ENCODE measurements at places on chromosomes 2 and 18.

DNA sequence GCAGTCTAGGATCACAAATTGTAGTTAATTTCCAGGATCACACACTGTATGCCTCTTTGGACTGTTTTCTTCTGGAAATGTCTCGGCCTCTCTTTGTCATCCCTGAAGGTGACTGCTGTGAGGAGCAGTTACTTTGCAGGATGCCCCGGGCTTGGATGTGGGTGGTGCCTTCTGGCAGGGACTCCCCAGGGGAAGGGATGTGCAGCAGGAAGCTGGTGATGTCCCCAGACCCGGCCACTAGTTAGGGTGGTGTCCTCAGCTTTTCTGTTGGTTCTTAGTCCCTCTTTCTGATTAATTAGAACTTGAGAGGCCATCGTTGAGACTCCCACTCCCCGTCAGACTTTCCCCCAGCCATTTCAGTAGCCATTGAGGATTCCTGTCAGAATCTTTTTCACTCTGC lies 286.6 kb upstream of the HDAC4 start:
- no peak for DNase-seq

DNA sequence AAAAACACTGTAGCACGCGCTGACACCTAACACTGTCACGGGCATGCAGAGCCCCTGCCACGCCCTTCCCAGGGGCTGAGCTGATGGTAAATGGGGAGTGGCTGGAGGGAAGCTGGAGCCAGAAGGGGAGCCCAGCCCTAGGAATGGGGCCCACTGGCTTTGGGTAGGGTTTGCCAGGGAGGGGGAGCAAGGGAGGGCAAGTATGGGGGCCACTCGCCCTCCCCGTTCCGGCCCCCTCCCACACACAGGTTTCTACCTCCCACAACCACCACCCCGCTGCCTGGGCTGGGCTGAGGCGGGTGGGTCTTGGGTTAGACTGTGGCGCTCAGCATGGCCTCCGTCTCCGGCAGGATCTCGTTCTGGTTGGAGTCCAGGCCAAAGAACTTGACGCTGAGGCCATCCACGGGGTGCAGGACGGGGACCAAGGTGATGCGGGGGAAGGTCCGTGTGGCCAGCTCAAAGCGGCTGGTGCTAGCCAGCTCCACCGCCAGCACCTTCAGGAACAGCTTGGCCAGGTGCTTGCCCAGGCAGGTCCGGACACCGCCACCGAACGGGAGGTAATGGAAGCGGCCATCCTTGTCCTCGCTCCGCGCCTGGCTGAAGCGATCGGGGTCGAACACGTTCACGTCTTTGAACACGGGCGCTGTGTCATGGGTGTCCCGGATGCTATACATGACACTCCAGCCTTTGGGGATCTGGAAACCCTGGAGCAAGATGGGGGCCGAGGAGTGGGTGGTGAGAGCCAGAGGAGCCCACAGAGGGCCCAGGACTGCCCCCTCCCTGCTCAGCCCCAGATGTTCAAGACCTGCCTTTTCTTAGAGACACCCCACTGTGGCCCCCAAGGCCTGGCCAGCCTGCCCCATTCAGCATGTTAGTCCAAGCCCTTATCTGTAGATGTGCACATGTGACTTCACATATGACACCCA lies 15.5 kb downstream of the CYP26B1 start:
- DNase-seq = no peak

- no peak for DNase-seq
Measured at GRCh38 chr2:37798315-37799005, 126.6 kb upstream of the RMDN2 start.

DNA sequence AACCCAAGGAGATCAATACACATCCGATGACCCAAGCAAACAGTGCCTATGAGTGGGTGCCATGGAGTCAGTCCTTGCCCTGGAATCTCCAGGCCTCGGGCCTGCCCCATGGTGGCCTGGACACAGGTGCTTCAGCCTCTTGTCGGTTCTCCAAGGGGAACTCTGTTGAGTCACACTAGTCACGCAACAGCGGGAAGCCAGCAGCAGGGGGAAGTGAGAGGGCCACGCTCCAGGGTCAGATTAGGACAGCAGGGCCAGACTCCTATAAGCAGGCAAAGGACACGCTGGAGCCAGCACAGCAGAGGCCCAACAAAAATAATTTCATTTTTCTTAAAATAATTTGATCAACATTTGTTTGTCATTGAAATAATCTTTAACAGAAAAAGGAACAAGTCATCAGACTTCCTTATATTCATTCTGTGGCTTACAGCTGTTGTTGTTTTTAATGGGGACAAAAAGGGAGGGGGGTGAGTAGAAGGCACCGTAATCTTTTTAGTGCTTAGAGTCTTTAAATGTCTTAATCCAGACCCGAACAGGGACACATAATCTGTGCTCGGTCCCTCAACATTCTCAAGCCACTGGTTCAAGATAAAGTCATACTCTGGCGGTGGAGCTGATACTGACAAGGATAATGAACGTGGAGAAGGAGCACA lies 16.4 kb upstream of the ARMC9 start:
- DNase-seq = no peak

Data from activated CD4-positive, alpha-beta T cell treated with anti-CD3 and anti-CD28 coated beads, Interleukin-10, Interleukin-2, amounts not matched to agents 100 ng/mL and 50 ng/mL, durations not matched to agents 16 hours and 8 hours (primary cell).